Activated T-helper 2 cell treated with anti-CD3 and anti-CD28 coated beads, Interferon-gamma antibody, Interleukin-2, Interleukin-4, amounts not matched to agents 10 μg/mL and 5 μg/mL and 100 μg/mL, durations not matched to agents 14 hours and 24 hours and 36 hours (primary cell): ENCODE measurements at places on chromosomes 2 and 18. TPM values are rescaled to one million over a fixed set of nuclear protein-coding genes. Genes with fewer than 3 reads are reported as not detected.

LCT gene
- total RNA-seq: 0.53 and 0.55 TPM in 2 replicates

DNA sequence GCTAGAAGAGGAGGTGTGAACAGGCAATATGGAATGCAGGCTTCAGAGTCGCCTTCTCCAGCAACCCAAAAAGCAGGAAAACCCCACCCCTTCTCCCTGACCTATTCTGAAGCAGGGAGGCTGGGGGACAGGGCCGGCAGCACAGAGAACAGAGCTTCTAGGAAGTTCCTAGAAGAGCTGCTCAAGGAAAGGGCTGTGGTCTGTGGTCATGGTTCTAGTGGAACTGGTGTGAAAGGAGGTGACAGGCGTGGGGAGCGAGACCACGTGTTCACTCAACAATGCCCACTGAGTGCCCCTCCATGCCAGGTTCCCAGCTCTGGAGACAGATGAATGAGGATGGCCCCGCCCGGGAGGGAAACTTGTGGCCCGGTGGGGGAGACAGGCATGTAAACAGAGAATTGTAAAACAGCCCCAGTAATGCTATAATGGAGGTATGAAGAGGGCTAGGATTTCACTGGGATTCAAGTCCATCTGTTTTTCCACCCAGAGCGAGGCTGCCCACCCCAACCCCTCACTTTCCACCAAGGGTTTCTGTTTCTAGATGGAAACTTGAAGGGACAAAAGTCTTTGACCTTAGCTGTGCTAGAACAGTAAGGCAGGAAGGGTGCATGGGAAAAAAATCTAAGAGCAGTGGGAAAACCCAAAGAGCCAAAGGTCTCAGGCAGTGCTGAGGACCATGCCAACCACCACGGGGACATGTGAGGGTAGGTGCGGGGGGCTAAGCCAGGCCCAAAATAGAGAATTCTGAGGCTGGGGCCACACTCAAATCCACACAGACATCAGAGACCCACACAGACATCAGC lies 71.8 kb downstream of the TNS1 start:
- H3K27ac ChIP-seq: no peak overlapping the region
- DNase-seq: no peak
- H3K4me3 ChIP-seq: no peak overlapping the region
- H3K36me3 ChIP-seq: no peaks in the 10 kb centered on the region

- DNase-seq: no peak
- peaks cover 3% of the 10 kb centered on the region for H3K4me1 ChIP-seq
- no peak overlapping the region for H3K27ac ChIP-seq
- H3K36me3 ChIP-seq: no peaks in the 10 kb centered on the region
These were observed 30.1 kb upstream of the SLC40A1 start for GRCh38 chr2:189610700-189611099.

- no peaks in the 10 kb centered on the region for H3K36me3 ChIP-seq
- DNase-seq: no peak
- H3K27me3 ChIP-seq: peaks cover 10% of the 10 kb centered on the region
- H3K4me1 ChIP-seq: peaks cover 49% of the 10 kb centered on the region
- H3K27ac ChIP-seq: peak overlapping the region; percentile 88
- no peak overlapping the region for H3K4me3 ChIP-seq
These were observed 102.9 kb downstream of the KLHL29 start for GRCh38 chr2:23487735-23488492.

- H3K4me3 ChIP-seq: no peak overlapping the region
- H3K27me3 ChIP-seq: no peaks in the 10 kb centered on the region
- DNase-seq: no peak
- no peak overlapping the region for H3K27ac ChIP-seq
- H3K36me3 ChIP-seq: peaks cover 32% of the 10 kb centered on the region
These were observed 38.6 kb downstream of the SLC25A12 start for GRCh38 chr2:171855401-171855800.

FOXI3 gene
- not detected in 2 replicates for total RNA-seq

APOB gene
- not detected in 2 replicates for total RNA-seq

GRCh38 chr2:8357738-8358518 lies 323.9 kb upstream of the ID2 start:
- no peaks in the 10 kb centered on the region for H3K4me1 ChIP-seq
- H3K36me3 ChIP-seq: peaks cover 3% of the 10 kb centered on the region
- H3K27me3 ChIP-seq: peaks cover 21% of the 10 kb centered on the region
- no peak overlapping the region for H3K4me3 ChIP-seq
- H3K27ac ChIP-seq: no peak overlapping the region
